ENCODE measurements at places on chromosomes 6 and 20.

GRCh38 chr20:43558412-43559146 is at the start of gene SGK2:
SGK2 (plus strand) TSS chr20:43559027; CDS start chr20:43566496, 7,469 bp downstream.
- no peak for DNase-seq

DNA sequence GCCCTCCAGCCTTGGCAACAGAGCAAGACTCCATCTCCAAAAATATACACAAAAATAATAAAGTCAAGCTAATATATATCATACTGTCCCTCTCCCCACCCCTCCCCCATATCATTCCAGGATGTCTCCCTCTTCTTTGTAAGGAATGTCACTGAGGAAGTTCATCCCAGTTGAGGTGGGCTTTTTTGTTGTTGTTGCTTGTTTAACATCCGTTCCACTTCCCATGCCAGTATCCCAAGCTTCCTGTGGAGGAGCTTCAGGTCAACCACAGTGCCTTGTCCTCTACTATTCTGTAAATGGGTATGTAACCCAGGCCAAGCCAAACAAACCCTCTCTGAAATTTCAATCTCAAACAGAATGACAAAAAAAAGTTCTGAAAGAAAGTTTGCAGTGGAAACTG is 19.0 kb upstream of the PTPN1 start:
- no peak for DNase-seq

- DNase-seq: no peak
These were observed 130.5 kb upstream of the MAN1A1 start for GRCh38 chr6:119479860-119480655.

DNA sequence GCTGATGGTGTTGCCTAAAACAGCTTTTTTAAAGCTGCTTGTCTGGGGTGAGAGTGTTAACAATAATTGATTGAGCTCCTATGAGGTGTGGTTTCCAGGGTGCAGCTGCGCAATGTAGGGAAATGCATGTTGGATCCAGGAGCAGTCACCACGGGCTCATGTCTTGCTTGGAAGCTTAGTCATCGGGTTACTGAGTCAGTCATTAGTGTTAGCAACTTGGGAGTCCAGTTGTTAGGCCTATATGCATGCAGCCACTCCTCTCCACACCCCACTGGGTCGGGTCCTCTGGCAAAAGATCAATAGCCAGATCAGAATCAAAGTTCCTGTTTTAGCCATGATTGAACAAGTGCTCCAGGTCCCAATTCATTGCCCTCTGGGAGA is 271.7 kb upstream of the CHD6 start:
- DNase-seq: no peak

DNA sequence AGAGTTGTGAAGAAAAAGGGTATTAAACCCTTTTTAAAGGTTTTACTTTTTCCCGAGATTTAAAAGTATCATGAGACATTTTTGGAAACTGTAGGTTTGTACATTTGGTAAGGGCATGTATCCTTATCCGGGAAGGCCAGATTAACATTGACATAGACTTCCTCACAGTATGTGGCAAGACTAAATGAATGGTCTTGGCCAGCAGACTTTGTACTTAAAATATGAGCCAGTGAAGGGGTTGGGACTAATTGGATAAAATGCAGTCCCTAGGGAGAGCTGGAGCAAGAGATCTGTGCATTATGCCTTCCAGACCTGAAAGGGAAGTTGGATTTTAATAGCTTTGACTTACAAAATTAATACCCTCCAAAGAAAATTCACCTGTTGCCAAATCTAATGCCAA is 60.4 kb upstream of the CCN2 start:
- DNase-seq: no peak

DNA sequence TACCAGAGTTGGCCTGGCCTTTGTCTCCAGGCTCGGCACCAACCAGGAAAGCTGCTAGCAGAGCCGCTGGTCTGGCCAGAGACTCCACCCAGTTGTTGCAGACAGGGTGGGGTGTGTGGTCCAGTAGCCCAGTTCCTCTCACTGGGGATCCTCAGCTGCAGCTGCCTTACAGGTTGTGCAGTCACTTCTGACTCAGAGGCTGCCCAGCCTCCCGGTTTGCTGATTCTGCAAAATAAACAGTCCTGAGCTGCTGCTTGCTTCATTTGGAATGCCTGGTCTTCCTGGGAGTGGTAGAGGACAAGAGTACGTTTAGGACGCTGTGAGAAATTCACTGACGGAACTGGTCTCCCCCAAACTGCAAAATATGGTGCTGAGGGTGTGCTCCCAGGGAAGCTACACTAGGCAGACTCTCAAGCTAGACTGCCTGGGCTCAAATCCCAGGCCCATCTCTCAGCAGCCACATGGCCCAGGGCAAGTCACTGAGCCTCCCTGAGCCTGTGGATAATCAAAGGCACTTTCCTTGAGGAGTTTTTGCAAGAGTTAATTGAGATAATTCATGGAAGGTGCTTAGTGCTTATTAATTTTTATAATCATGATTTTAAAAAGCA is 246.1 kb downstream of the TFAP2C start:
- no peak for DNase-seq

GRCh38 chr6:36623547-36624459 is 29.6 kb downstream of the SRSF3 start:
- peak; percentile 92 for DNase-seq

DNA sequence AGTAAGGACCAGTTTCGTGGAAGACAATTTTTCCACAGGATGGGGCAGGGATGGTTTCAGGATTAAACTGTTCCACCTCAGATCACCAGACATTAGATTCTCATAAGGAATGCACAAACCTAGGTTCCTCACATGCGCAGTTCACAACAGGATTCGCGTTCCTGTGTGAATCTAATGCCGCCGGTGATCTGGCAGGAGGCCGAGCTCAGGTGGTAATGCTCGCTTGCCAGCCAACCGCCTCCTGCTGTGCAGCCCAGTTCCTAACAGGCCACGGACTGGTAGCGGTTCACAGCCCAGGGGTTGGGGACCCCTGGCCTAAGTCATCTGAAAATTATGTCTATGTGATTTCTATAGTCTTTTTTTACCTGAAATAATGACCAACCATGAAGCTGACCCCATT is 217.5 kb downstream of the TMEM200A start:
- DNase-seq: no peak

- no peak for DNase-seq
These were observed 22.3 kb downstream of the SLC2A10 start for GRCh38 chr20:46731770-46732169.
